G401 (cell line): ENCODE measurements at places on chromosomes 6 and 20. TPM values are rescaled to one million over a fixed set of nuclear protein-coding genes. Genes with fewer than 3 reads are reported as not detected.

HLA-DMA gene
- total RNA-seq = 11.4 and 15.8 TPM in 2 replicates

NMBR gene
- not detected in 2 replicates for total RNA-seq

GRCh38 chr6:89438248-89438647, 5.3 kb downstream of the ANKRD6 start:
- no peak for DNase-seq

GRCh38 chr6:90025523-90026061, 131.3 kb downstream of the GJA10 start:
- no peak for DNase-seq

DNA sequence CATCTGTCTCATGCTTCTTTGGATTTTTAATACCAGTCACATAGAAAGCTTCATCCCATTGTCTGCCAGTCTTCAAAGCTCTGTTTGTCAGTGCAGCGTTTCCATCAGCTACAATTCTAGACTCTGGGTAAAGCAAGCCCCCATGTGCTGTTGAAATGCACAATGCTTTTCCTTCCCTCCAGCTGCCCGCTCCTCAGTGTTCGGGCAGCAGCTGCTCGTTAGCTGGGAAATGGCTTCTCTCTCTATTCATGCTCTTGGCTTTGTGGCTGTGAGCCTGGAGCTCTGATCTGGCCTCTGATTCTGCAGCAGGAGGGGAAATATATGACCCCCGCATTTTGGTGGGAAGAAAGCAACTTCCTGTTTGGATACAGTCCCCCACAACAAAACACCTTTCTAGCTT, 213.0 kb upstream of the CDYL start:
- no peak for DNase-seq

DNA sequence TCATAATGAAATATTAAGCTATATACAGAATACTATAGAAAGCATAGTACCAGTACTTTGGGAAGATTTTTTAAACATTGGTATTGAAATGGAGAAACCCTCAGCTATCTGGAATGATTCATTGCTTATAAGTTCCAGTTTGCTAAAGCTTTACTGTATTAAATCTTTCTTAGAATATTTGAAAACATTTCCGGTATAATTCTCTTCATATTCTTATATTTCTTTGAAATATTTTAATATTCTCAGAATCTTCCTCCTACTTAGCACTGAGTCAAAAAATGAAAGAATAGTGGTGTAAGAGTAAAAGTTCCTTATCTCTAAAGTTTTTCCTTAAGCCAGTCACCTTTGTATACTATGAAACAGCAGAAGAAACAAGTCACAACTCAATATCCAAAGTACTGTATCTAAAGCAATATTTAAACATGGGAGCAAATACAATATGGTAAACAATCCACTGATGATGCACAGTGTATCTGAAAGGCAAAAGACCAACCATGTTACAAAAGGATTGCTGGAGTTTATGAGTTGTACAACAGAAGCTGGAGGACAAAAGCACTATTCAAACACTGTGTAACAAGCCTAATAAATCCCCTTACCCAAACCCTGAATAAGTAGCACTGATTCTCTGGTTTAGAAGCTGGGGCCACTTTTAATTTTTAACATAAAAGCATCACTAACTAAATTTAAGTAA, 102.1 kb downstream of the PRDM1 start:
- DNase-seq = no peak

GRCh38 chr20:34260208-34260942, 19.2 kb downstream of the ASIP start:
- no peak for DNase-seq

DNA sequence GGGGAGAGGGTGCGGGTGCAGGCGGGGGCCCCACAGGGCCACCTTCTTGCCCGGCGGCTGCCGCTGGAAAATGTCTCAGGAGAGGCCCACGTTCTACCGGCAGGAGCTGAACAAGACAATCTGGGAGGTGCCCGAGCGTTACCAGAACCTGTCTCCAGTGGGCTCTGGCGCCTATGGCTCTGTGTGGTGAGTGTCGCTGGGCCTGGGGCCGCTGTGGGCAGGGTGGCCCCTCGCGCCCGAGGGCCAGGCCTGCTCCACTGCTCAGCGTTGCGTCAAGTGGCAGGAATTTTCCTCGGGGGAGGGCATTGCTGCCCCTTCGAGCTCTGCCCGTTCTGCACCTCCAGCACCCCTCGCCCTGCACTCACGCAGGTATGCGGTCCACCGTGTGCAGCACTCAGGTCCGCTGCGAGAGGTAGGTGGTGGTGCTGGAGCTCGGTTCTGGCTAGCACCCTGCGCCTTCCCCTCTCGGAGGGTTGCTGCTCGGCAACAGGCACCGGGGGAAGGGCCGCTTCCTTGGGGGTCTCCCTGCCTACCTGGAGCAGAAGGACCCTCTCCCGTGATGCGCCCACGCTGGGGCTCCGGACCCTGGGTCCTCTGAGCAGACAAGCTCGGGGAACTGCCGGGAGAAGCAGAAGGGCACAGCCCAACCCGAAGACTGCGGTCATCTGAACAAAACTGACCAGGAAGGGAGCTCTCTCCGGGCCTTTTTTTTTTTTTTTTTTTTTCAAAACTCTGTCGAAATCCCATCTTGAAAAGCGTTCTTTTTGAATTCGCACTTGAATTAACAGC, 674 bp downstream of the MAPK14 start:
- peak; percentile 47 for DNase-seq
